ENCODE measurements at places on chromosomes 3 and 15.
A peak's percentile ranks its signal among the peaks of the same experiment; 100 is the strongest.

DNA sequence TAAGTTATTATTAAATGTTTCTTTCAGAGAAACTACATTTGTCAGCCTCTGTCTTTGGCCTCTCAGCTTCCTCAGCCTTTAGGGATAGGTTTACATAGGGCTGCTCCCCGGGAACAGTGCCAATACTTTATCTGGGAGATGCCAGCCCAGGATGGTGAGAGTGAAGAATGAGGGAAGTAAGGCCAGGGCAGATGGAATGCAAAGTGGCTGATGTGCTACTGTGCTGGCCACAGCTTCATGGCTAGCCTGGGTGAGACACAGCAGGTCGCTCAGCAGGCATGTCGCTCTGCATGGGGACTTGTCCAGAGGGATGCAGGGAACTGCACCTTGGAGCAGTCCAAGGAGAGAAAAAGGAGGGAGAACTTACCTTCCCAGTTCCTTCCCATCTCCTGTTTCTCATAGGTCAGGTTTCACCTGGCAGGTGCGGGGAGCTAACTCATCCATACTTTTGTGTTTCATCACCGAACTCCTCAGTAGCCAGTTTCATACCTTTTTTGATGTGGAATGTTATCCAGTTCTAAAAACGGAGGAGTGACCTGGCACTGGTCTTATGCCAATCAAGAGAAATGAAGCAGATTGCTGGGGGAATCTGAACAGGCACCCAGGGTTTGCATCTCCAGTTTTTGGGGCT lies 30.9 kb upstream of the C15orf39 start:
- DNase-seq, result no peak

DNA sequence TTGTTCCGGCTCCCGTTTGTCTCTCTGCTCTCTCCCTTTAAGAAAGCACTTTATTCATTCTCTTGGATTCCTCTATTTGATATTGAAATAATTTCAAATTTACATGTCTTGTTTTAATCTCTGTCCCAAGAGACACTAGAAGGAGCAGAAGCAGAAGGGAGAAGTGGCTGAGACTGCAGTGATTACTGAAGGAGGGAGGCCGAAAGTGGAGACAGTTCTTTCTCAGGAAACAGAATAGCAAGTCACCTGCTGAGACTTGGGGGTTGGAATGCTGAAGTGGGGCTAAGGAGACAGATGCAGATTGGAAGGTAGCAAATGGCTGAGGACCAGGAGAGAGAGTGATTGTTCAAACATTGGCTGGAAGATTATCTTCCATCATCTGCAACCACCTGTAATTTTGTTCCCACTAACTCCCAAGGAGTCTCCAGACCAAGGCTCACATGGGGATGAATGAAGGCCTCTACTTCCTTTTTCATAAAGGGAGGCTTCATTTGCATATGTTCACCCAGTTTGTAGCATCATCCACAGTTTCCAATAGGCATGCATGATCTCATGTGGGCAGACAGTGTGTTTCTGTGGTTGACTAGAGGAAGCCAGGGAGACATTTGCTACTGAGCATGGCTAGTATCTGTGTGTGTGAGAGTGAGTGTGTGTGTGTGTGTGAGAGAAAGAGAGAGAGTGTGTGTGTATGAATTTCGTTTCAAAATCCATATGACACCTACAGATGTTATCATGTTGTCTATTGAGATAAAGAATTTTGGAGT lies 24.0 kb downstream of the LTF start:
- peak; percentile 22 for DNase-seq

DNA sequence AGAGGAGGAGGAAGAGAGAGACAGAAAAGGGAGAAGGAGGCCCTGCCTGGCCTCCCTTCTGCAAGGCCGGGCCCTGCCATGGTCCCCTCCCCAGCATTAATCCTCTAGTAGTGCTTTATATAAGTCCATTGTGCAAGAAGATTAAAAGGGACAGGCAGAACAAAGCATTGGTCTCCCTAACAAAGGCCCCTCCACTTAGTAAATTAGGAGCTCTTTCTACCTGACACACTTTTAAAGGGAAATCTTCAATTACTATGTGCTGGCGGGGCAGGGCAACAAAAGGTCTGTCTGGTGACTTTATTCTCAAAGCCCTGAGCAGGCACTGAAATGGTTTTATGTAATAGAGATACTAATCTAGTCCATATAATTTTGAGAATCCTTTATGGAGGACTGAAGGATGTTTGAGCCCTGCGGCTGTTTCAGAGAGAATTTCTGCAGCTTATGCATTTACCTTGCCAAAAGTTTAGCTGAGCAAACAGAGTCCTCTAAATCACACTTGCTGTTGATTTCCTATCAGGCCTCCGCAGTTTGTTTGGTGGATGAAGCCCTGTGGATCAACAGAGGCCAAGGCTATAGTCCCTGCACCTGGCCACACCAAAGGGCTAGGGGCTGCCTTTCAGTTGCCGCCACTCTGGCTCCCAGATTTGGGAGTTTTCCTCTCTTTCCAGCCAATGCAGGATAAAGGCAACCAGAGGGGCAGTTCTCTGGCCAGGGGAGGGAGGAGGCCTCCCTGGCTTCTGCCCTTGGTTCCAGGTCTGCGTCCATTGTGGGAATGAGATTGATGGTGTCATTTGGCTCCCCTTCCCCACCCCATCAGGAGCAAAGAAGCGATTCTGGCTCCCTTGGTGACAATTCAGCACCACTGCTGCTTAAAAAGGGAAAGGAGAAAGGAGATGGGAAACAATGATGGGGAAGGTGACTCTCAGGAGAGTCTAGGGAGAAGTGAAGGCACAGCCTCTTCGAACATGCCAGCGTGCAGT lies 148.0 kb downstream of the MEGF11 start:
- DNase-seq, result no peak

DNA sequence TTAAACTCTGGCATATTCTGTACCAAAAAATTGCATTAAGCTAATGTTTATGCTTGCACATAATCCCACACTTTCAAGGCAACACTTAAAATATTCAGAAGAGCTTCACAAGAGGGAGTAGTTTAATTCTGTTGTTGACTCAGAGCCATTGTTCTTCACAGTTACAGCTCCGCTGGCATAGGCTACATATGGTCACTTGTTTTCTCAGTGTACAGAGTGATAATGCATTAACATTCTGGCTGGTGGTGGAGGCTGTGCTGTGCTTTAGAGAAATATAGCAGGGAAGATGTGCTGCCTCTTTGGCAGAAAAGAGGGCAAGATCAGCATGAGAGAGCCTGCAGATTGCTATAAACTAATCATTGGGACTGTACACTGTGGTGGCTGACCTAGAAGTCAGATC lies 13.3 kb downstream of the NLGN1 start:
- no peak for DNase-seq

DNA sequence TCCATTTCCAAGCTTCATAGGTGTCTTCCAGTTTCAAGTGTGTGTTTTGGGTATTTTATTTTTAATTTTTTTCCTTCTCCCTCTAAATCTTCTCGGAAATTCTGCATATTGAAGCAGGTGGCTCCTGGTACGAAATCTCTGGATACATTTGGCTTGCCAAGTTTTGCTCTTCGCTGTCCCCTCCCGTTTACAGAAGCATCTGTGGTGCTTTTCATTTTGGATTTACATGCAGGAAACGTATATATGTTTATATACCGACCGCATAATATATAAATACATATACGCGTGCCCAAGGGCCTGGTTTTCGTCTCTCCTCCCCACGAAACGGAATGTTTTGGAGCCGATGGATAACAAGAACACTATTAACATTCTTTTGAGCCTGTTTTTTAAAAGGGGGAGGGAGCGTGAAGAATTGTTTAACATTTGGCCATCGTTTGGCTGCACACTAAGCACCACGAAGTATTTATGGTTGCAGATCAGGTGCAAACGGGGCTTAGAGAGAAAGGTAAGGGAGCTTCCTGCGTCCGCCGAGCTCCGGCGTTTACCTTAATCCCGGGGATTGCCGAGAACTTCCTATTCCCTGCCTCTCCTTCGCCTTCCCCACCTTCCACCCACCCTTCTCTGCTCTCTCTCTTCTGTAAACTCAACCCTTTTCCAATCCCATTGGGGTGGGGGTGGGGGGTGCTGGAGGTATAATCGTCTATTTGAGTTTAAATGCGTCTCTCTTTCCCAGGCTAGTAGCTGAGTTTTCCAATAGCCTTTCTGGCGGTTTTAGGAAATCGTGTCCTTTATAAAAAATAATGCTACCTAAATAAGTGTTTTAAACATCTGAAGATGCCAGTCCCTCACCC lies 1.1 kb upstream of the NLGN1 start:
- no peak for DNase-seq

DNA sequence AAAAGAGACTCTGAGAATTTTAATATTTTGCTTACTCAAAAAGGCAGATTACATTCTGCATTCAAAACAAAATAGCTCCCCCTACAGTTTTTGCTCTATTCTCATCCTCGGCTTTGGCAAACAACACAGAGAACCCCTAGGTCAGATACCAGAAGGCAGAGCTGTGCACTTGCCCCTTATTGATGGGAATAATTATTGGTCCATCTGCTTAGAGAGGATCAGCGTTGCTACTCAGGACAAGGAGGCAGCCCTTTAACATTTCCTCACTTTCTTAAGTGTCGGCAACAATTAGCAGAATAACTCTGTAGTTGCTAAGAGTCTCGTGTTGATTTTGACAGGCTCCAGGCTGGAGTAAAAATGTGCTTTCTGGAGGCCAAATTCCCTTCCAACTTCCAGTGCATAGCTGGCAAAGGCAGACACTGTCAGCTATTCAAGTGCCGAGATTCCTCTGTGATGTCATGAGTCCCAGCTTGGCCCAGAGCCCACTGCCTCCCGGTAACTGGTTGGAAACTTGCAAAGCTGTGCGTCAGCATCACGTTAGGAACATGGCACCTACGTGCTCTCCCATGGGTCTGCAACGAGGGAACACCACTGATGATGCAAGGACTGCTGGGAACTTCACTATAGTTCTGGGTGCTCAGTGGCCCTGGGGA lies 482.7 kb upstream of the ADAMTS9 start:
- DNase-seq, result no peak

- DNase-seq, result no peak
Measured at GRCh38 chr15:77630956-77631744, 1.6 kb downstream of the LINGO1 start.

DNA sequence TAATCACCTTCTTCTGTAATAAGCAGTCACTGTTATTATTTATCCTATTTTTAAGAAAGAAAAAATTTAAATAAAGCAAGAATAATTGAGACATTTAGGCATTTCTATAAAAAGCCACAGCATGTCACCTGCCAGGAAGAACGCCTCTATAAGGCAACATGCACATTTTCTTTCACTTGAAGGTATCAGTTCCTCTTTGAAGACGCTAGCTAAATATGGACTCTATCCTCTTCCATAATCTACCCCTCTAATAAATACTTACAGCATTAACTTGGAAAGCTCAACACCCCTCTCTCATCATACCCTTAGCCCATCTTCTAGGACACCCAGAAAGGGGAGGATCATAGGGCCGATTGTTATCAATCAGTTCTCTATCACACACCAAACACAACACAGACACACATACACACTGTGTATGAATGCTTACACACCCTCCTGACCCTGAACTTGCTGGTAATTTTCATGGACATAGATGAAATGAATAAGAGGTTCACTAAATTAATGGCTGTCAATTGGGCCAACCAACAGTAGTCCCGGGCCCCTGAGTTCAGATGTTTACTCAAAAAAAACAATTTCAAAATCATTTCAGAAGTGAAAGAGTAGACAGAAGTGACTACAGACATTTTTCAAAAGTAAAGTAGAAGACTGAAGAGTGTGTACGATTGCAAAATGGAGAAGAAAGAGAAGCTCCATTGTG lies 102.5 kb downstream of the ZMAT3 start:
- DNase-seq, result no peak

- no peak for DNase-seq
Measured at GRCh38 chr3:71442652-71443042, 140.9 kb downstream of the FOXP1 start.

DNA sequence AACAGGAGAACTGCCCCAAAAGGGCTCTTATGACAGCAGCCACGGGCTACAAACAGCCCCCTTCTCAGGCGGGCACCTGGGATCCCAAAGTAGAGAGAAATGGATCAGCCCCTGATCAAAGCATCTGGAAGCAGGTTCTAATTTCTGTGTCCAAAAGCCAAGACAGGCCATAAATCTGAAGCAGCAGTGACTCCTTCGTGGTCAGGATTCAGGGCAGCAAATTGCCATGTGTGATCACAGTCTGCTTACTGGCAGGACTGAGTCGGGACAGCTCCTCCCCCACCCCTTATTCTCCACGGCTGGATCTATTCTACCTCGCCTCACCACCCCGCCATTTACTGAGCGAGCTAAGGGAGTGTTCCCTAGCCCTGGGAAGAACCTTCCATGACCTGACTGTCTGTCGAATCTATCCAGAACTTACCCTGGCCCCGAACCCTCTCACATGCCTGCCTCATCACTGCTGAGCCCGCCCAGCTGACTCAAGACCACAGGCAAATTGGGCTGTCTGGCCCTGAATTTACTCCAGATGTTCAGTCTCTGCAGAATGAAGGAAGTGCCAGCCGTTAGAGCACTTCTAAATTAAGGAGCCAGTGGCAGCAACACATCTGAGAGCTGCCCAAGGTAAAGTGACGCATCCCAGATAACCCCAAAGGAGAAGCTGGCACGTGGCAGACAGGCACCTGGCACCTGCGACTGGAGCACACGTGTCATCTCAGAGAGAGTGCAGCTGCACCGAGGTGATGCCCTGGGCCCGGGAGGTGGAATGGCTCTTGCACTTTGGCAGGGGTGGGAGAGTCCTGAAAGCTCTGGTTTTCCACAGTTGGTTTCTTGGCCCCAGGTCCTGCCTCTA lies 1.3 kb downstream of the LRRC15 start:
- DNase-seq, result no peak

GRCh38 chr3:32340611-32341365 lies 50.9 kb upstream of the CMTM7 start:
- no peak for DNase-seq
